CD4-positive, CD25-positive, alpha-beta regulatory T cell (primary cell): ENCODE measurements at places on chromosomes 7 and 10. TPM values are rescaled to one million over a fixed set of nuclear protein-coding genes. Genes with fewer than 3 reads are reported as not detected.

PTPRN2 gene
- 1.6 TPM for total RNA-seq

NFKB2 gene
- total RNA-seq = 385 TPM

COL1A2 gene
- total RNA-seq = not detected

PRR15 gene
- total RNA-seq = not detected

CALHM2 gene
- 26.1 TPM for total RNA-seq

EIF3A gene
- 203 TPM for total RNA-seq

NT5C2 gene
- 59.6 TPM for total RNA-seq

TMEM213 gene
- not detected for total RNA-seq

ADAMTS14 gene
- total RNA-seq = not detected

SFTPA1 gene
- not detected for total RNA-seq

SCART1 gene
- 5.6 TPM for total RNA-seq

KCND2 gene
- total RNA-seq = not detected

SLC13A1 gene
- total RNA-seq = not detected

ELMO1 gene
- 162 TPM for total RNA-seq

ELFN1 gene
- not detected for total RNA-seq

RAPGEF5 gene
- not detected for total RNA-seq

UTF1 gene
- not detected for total RNA-seq

DNAH11 gene
- not detected for total RNA-seq

ZFYVE27 gene
- 86.9 TPM for total RNA-seq

GRM8 gene
- not detected for total RNA-seq

AKR1C4 gene
- total RNA-seq = not detected

CYP51A1 gene
- total RNA-seq = 29.0 TPM

CFAP70 gene
- 2.6 TPM for total RNA-seq

ASZ1 gene
- not detected for total RNA-seq

MBL2 gene
- not detected for total RNA-seq

NRG3 gene
- not detected for total RNA-seq

HMX2 gene
- total RNA-seq = not detected

ADRB1 gene
- 0.17 TPM for total RNA-seq

MSS51 gene
- total RNA-seq = 3.9 TPM

GSAP gene
- total RNA-seq = 6.8 TPM

TMEM196 gene
- not detected for total RNA-seq

TLL2 gene
- total RNA-seq = not detected

WEE2 gene
- not detected for total RNA-seq

LIPN gene
- total RNA-seq = 0.44 TPM

CDH23 gene
- 5.6 TPM for total RNA-seq

GPR85 gene
- not detected for total RNA-seq

FAM53B gene
- total RNA-seq = 116 TPM

MRLN gene
- not detected for total RNA-seq

GRM3 gene
- total RNA-seq = not detected

CFAP58 gene
- total RNA-seq = not detected

VSIR gene
- total RNA-seq = 167 TPM

IL6 gene
- total RNA-seq = not detected

SNX10 gene
- total RNA-seq = 14.4 TPM

SORCS1 gene
- total RNA-seq = not detected

GRID2IP gene
- 0.15 TPM for total RNA-seq

SNCG gene
- total RNA-seq = not detected

FAM25G gene
- total RNA-seq = not detected

ING3 gene
- total RNA-seq = 49.3 TPM

MEST gene
- 3.8 TPM for total RNA-seq

ZNF727 gene
- not detected for total RNA-seq

SAP25 gene
- total RNA-seq = 47.4 TPM

YKT6 gene
- total RNA-seq = 79.2 TPM

SYT15 gene
- total RNA-seq = 0.67 TPM
